NCI-H1092 (cell line): ENCODE measurements at places on chromosomes 2 and 18.

DNA sequence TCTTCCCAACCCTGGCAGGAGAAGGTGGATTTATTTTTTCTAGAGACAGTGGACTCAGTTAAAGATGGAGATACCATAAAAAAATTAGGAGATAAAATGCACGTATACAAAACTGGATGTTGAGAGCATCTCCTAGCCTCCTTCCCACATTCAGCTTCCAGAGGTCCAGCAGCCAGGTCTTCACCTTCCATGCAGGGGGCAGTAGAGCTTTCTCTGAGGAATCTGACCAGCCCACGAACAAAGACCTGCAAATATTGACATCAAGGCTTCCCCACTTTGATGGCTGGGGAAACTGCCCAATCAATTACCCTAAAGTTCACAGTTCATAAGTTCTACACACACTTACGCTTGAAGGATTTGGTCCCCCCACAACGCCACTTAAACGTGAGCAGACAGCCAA is 24.5 kb downstream of the AQP4 start:
- no peak for DNase-seq

DNA sequence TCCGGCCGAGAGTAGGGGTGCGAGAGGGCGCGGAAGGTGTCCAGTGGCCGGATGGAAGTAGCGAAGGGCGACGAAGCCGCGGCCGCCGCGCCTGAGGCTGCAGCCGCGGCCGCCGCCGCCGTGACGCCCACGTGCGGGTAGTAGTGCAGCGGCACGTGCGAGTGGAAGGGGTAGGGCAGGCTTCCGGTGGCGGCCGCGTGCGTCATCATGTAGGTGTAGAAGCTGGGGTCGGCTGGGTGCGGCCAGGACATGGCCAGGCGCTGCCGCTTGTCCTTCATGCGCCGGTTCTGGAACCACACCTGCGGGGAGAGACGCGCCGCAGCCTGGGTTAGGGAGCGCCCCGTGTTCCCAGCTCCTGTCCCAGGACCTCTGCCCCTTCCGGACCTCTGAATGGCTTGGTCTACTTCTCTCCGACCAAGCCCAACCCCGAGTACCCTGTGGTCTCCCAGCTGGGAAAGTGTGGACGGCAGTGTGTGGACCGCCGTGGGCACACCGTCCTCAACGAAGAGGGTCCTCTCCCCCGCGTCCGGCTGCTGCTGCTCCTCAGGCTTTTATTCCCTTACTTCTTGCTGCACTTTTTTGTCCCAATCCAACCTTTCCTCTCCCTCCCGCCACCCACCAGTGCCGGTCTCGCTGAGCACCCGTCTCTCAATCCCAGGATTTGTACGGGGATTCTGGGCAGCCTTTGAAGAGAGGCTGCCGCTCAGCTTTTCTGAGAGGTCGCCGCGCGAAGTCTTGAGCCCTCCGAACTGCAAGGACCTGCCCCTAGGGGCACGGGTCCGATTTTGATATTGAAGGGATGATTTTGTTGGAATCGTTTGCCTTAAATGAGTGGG is 3.0 kb downstream of the EVX2 start:
- no peak for DNase-seq

DNA sequence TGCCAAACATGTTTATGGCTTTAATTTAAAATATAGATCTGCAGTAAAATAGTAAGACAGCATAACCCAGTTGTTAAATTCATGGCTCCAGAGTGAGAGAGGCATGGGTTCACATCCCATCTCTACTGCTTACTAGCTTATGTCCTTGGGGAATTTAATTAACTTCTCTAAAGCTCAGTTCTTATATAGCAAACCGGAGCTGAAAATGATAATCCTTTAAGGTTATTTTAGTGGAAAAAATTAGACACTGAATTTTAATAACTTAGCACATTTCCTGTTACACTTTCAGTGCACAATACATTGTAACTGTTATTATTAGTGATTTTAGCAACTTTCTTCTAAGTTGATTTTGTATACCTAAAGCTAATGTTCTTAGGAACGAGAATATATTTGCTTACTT is 14.8 kb downstream of the SCN9A start:
- DNase-seq = no peak

- no peak for DNase-seq
Measured at GRCh38 chr2:167144179-167144898, 256.1 kb downstream of the XIRP2 start.
